HL-60 (cell line): ENCODE measurements at places on chromosomes 11 and 22.

- DNase-seq: no peak
Observed at GRCh38 chr11:535210-535518, 212 bp downstream of the HRAS start.

DNA sequence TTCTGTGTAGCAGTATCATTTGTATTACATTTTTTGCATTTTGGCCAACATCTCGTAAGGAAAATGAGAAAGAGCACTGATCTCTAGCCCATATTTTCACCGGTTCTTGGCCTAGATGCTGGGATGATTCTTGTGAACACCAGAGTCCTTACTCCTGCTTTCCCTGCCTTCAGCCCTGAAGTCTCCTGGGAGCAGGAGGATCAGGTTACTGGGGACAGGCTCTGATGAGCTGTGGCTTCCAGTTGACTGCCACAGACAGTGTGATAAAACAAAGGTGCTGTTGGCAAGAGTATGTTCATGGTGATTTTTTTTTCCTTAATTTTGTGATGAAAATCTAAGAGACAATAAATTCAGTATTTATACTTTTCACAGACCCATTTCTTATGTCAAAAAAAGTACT lies 34.2 kb upstream of the ADSL start:
- DNase-seq: no peak

- DNase-seq: no peak
Observed at GRCh38 chr11:113248702-113249490, 65.5 kb upstream of the TTC12 start.

- DNase-seq: no peak
Observed at GRCh38 chr11:128506356-128506755, 81.0 kb downstream of the ETS1 start.

DNA sequence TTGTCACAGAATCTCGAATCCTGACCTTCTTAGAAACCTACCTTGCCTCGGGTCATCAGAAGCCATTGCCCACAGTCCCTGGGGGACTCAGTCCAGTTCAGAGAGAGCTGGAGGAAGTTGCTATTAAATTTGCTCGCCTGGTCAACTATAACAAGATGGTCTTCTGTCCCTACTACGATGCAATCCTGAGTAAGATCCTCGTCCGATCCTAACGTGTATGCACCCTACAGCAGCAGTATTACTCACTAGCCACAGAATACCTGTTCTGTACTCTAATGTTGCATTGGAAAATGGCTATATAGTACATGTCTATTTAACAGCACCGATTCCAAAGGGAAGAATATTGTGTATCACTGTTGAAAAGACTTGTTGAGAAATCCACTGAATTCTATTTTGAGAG lies 33.1 kb downstream of the TCP11L1 start:
- DNase-seq: no peak

DNA sequence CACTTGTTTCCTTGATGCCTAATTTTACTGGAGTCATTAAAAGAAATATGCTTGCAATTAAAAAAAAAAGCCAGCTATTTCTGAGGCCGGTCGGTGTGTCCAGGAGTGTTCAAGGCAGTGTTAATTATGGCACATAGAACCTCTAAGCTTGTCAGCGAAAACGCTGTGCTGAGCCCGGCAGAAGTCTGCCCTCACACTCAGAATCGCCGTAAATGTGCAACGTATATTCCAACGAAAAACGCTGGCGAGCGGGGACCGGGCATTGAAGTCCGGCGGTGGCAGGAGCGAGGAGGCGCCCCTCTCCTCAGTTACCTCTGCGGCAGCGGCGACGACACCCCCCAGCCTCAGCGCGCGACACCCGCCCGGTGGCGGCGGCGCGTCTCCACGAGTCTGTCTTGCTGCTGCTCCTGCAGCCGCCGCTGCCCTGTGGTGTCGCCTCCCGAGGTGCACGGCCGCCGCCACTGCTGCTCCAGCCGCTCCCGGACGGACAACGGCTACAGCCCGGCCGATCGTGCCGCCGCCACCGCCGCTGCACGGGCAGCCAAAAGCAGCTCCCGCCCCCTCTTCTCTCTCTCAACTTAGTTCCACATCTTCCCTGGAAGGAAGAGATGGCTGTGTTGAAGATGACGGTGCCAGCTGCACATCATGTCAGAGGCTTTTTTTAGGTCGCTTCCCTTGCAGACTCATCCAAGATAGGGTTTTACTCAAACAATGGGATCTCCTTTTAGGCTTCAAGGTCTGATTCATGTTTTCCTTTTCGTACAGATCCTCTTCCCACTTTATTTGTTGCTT lies 56.0 kb downstream of the JAM3 start:
- no peak for DNase-seq

GRCh38 chr11:1202776-1203504 lies 19.9 kb upstream of the MUC5B start:
- DNase-seq: peak; percentile 18

DNA sequence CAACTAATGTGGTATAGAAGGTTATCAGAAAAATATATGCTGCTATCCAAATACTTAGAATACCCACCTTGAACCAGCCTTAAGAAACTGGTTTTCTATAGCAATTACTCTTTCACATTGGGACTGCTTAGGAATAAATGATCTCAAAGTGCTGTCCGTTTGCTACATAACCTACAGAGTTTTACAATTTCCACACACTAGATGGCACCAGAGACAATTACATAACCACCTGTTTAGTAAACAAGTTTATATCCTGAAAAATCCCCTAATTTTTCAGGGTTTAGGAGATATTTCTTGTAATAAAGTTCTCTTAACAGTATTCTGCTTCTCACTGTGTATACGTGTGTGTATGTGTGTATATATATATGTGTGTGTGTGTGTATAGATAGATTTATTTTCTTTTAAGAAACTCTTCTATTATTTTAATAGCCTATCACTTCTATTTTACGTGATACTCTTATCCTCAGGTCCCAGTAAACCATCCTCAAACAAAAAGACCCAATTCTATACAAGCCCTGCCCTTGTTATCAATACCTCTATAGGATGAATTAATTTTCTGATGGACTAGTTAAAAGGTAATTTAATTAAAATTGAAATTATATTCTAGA lies 6.7 kb upstream of the OR5I1 start:
- peak; percentile 3 for DNase-seq

GRCh38 chr11:94638902-94639373 lies 71.8 kb downstream of the PIWIL4 start:
- peak; percentile 50 for DNase-seq

- DNase-seq: no peak
Observed at GRCh38 chr22:29004647-29005371, 56.8 kb downstream of the C22orf31 start.

GRCh38 chr11:68617925-68618809 lies 66.2 kb upstream of the GAL start:
- DNase-seq: no peak

DNA sequence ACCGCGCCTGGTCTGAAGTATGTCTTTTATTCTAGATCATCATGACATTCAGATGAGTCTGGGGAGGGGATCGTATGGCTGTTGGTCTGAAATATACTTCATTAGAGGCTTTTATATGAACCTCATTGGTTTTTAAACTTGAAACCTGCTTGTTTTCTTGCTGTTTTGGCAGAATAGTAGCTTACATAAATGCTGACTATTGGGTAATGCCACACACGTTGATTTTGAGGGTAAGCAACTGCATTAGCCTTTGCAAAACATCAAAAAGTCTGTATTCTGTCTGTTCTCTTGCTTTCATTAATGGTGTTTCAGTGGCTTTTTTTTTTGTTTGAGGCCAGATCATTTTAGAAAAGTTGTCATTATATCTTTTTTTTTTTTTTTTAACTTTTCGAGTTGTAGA lies 14.2 kb downstream of the PPME1 start:
- no peak for DNase-seq

- no peak for DNase-seq
Observed at GRCh38 chr11:103683576-103683975, 352.9 kb upstream of the DDI1 start.

DNA sequence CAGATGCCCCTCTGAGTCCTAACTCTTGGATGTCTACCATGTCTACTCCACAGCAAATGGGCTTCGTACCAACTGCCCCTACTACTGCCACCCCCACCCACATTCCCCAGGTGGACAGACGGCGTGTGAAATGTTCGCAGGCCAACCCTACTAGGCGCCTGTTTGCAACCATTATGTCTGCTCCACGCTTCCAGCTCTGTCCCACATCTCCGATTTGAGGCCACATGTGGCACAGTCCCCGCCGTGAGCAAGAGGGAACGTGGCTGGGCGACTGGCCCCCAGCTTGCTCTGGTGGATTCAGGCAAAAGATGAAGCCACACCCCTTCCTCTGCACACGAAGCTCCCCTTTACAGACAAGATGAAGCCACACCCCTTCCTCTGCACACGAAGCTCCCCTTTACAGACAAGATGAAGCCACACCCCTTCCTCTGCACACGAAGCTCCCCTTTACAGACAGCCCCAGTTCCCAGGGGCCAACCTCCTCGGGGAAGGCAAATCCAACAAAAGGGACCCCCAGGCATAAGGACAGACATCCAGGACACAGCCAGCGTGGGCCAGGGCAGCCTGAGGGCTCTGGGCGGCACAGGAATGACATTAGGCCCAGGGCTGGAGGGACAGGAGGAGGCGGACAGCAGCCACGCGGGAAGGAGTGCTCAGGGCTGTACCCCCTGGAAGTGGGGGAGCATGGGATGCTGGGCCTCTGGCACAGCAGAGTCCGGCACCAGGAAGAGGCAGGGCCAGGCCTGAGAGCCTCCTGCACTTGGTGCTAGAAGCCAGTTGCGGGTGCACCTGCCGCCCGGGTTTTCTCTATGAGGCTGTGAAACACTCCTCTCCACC lies 106.2 kb downstream of the SHANK2 start:
- no peak for DNase-seq

- no peak for DNase-seq
Observed at GRCh38 chr11:2547806-2548205, 103.0 kb downstream of the KCNQ1 start.

DNA sequence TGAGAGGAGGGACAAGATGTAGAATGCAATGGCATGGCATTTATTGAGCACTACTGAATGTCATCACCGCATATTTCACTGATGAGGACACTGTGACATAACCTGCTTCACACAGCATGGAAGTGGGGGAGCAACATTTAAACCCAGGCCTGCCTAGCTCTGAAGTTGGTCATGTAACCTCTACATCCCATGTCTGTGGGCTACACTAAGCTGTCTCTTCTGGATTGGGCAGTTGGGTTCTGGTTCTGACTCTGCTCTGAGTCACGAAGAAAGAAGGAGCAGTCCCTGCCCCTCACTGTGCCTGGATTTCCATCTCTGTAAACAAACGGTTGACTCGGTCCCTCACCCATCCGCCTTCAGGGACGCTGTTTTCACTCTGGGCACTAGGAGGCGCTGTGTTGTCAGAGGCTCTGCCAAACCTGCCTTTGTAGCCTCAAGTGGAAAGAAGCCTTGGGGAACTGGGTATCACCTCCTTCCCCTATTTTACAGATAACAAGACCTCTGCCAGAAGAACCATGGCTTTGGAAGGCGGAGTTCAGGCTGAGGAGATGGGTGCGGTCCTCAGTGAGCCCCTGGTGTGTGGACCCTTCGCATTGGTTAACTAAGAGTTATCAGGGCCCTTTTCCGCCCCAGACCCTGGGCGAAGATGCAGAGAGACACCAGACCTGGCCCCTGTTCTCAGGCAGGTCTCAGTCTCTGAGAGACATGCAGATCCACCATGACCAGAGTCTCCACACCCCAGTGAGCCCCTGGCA lies 12.7 kb upstream of the ARHGEF17 start:
- DNase-seq: peak; percentile 89

DNA sequence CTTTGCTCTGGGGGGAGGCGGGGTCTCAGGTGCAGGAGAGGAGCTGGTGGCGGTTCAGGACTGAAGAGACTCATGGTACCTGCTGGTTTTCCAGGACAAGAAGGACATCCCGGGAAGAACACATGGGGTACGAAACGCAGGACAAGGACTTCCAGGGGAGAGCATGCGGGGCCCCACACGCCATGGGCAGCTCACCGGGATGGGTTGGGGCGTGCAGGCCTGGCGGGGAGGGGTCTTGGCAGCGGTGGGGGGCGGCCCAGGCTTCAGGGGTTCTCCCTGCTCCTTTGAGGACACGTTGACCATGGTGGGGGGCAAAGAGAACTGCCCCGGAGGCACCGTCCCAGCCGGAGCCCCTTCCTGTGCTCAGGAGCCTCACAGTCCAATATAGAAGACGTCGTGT lies 673.2 kb downstream of the BRD1 start:
- no peak for DNase-seq

GRCh38 chr22:39487826-39488520 lies 14.1 kb upstream of the MIEF1 start:
- DNase-seq: no peak

GRCh38 chr22:50716290-50717024 lies 21.5 kb upstream of the ACR start:
- DNase-seq: no peak

DNA sequence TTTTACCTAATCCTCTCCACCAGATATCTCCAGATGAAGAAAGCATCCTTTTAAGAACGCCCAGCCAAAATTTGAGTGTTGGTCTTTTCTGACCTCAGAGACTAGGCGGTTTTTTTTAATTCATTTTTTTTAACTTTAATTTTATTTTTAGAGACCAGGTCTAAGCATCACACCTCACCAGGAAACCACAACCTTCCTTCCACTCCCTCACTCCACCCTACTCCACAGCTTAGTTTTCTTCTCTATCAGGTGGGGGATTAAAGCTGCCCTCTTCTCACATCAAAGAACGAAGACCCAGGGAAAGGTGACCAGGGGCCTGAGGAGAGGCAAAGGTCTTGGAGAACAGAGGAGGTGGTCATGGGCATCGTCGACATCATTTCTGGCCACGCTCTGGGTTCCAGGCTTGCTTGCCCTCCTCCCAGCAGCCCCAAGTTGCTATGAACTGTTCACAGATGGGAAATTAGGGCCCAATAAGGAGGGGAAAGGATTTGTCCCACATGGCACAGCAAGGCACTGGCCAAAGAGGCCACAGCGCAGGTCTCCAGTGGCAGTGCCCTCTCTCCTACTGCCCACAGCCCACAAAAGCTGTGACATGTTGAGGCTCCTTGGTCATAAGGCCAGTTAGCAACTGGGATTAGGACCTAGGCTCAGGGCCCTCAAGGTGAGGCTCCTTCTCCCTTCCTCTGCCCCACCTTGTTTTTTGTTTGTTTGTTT lies 1.4 kb upstream of the PEX16 start:
- no peak for DNase-seq

DNA sequence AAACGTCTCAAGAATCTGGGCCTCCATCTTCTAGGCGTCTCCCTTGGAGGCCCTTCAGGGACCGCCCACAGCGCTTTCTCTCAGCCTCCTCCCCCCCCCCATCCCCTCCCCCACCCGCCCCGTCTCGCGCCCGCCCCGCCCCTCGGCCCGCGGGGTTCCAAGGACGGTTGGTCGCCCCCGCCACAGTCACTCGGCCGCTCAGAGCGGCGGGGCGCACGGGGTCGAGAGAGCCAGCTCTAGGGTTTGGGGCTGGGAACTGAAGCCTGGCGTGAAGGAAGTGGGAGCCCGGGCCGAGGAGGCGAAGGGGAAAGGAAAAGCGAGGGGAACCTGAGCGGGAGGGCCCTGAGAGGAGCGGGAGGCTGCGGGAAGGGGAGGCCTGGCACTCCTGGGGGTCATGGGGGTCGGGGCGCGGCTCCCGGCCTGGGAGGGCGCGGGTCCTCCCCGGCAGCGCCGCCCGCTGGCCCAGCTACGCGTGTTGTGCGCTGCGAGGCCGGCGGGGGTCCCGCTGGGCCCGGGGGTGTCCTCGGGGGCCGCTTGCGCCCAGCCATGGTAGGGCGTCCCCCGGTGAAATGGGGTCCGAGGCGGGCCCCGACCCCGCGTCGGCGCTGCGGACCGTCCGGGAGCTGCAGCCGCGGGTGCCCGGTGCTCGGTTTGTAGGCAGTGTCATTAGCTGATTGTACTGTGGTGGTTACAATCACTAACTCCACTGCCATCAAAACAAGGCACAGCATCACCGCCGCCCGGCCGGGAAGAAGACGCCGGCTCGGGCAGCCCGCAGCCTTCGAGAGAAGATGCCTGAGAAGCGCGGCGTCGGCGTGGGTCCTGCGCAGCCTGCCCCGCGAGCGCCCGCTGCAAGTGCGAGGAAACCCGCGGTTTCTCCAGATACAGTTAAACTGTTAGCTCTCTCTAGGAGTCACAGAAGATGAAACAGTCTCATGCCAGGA lies at the start of gene BTG4:
Gene BTG4 (minus strand): TSS at position 91 of the 944 bp plus-strand sequence. CDS start 13,610 bp downstream, outside the sequence.
- DNase-seq: no peak
